Activated naive CD8-positive, alpha-beta T cell treated with anti-CD3 and anti-CD28 coated beads, Interleukin-2, amount 50 U/mL, for 24 hours (primary cell): ENCODE measurements at places on chromosomes 7 and 10.

DNA sequence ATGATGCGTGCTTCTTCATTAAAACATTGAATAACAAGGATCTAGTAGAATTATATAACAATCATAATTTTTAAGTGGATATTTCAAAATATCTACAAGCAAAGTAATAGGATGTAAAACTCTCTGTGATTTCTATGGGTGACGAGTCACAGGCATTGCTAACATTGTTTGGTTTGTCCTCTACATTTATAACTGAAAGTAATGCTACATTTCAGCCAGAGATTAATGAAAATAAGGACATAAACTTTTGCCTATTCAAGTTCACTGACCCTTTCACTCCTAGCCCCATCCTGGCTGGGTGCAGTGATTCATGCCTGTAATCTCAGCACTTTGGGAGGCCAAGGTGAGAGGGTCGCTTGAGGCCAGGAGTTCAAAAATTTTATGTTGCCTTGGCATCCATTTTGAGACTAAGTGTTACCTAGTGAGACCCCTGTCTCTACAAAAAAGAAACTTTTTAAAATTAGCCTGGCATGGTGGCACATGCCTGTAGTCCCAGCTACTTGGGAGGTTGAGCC is 38.4 kb upstream of the HSPA12A start:
- no peak for DNase-seq

DNA sequence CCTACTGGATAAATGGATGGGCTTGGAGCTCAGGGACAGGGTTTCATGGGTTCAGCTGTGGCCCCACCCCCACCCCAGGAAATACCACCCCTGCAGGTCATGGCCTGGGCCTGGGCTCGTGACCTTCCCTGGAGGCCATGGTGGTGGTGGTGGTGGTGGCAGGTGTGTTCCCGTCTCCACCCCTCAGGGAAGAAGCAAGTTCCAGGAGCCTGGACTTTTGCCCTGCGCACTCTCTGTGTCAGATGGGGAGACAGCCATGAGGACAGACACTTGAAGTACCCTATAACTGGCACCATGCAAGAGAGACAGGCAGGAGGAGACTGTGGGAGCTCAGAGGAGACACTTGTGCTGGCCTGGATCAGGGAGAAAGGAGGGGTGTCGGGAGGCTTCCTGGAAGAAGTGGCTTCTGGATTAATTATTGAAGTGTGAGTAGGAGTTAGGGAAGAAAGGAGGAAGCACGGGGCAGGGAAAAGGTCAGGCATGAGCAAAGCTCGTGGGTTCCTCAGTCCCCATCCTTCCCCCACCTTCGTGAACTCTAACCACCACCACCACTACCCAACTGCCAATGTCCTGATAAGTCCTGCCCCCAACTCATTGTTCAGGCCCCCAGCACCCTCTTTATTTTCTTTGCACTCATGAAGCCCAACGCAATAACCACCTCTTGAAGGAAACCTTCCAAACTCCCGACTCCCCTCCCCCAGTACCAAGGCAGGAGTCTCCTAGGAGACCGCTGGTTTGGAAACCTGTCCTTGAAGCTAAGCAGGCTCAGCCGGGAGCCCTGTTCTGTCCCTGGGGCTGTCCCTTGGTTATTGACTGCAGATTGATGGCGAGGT is 8.9 kb downstream of the SH2B2 start:
- DNase-seq, result no peak

GRCh38 chr10:101649525-101650085 is 45.4 kb downstream of the FBXW4 start:
- DNase-seq, result no peak

DNA sequence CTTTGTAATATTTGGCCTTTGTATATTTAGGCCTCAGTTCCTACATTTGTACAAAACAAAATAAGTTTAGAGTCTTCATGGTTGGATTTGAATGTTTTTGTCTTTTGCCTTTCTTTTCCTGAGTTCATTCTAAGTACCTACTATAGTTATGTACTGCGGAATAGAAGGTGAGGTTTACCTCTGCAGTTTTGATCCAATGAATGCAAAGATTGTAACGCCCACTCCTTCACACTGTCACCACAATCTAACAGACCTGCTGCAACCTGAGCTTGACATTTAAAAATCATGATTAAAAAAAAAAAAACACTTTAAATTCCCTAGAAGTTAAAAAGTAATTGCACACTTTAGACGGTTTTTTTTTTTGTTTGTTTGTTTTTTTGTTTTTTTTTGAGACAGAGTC is 145.0 kb downstream of the CALCR start:
- no peak for DNase-seq

DNA sequence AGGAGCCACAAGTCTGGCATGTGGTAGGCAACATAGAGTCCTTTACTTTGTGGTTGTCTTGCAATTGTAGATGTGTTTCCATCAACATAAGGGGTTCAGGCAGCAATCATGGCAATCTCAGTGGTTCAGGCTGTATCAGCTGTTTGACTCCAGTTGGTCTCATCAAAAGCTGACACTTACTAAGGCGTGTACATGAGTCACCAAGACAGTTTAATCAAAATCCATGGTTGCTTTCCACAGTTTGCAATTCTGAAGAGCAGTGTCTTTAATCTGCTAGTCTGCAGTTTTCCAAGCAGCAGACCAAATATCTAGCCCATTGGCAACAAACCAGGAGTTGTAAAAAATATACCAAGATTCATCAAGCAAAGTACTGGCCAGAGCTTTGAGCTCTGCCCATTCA is 210.2 kb downstream of the MDFIC start:
- no peak for DNase-seq

- no peak for DNase-seq
These were observed 33.4 kb upstream of the NRBF2 start for GRCh38 chr10:63099734-63100133.

GRCh38 chr7:126589068-126589684 is 663.6 kb downstream of the GRM8 start:
- no peak for DNase-seq

GRCh38 chr10:107303203-107303602 is 138.7 kb upstream of the SORCS1 start:
- no peak for DNase-seq

- no peak for DNase-seq
These were observed 18.3 kb upstream of the ST8SIA6 start for GRCh38 chr10:17472481-17473227.

DNA sequence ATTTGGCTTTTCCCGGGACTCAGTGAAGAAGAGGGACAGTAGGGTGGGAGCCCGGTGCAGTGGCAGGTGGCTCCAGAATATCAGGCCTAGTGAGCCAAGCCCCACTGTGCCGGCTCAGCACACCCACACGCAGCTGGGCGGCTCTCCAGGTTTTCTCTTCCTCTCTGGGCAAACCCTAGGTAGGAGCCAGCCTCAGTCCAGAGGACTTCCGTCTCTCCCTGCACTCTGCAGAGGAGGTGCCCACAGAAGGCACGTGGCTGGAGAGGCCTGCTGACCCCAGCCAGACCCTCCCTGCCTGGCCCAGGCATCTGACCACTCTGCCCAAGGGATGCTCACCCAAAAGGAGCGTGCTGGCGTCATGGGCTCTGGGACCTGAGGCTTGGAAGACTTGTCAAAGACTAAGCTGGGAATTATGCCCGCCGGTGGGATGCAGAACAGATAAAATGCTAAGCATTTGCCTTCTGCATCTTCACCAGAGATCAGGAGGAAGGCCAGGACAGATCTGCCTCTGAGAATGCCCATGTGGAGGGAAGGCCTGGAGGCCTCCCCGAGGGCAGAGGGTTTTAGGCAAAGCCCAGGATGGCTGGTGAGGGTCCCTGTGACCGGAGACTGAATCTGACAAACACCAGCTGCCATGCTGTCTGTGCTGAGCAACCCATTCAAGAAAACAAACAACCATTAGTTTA is 40.2 kb downstream of the TCERG1L start:
- no peak for DNase-seq

- DNase-seq, result peak; percentile 65
These were observed 13.7 kb upstream of the KBTBD2 start for GRCh38 chr7:32905175-32905662.

DNA sequence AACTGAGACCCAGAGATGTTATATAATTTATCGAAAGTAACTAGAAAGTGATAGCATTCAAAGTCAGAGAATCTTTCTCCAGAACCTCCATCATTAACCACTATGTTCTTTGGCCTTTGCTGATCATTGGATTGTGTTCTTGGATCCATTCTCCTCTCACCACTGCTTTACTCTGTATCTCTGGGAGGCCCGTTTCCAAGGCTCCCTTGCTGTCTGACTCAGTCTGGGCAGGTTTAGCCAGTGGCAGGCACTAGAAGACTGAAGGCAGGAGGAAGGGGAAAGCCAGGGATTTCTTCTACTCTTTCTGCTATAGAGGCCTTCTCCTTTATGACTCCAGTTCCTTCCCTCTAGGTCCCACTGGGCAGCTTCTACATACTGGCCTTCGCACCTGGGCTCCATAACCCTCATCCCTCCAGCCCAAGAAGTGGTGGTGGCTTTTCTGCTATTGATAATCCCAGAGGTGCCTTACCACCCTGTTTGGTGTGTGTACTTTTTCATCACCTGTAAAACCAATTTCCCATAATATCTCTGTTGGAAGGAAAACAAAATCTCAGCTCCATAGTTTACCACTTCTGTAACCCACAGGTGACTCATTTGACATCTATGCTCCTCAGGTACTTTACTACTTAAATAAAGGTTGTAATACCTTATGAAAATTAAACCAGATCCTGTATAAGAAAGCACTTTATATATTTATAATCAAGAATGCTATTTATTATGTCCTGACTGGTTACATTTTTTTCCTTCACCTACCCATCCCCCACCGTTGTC is 36.0 kb downstream of the BCAP29 start:
- no peak for DNase-seq

GRCh38 chr10:77236700-77237099 is 400.9 kb downstream of the KCNMA1 start:
- no peak for DNase-seq

- DNase-seq, result no peak
These were observed 227.2 kb downstream of the CCDC3 start for GRCh38 chr10:12774204-12774894.

DNA sequence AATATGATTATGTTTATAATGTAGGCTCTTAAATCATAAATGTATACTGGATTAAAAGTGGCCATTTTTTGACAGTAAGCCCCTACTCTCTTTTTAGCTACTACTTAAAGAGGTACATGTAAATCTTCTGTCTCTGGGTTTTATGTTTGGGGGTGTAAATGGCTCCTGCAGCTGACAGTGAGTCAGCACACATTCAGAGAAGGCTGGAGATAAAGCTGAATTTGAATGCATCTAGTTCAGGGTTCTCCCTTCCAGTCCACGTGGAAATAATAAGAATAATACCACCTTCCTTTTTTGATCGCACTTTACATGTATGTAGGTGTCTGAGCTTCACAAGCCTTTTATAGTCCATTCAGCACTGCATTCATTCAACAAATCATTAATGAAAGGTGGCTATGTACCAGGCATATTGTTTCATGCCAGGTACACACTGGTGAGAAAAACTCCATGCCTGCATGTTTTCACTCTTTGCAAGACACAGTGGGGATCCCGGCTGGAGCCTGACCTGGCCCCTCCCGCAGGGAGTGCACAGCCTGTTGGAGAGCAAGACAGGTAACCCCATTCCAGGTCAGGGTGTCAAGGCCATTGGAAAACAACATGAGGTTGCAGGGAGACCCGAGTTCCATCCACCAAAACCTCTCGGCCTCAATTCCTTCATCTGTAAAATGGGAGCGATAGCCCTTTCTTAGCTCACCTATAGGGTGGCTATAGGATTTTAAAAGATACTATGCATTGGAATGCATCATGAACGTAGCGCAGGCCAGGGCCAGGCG is 107.5 kb upstream of the ANLN start:
- no peak for DNase-seq

- DNase-seq, result no peak
These were observed 21.5 kb downstream of the C10orf53 start for GRCh38 chr10:49700997-49701396.

DNA sequence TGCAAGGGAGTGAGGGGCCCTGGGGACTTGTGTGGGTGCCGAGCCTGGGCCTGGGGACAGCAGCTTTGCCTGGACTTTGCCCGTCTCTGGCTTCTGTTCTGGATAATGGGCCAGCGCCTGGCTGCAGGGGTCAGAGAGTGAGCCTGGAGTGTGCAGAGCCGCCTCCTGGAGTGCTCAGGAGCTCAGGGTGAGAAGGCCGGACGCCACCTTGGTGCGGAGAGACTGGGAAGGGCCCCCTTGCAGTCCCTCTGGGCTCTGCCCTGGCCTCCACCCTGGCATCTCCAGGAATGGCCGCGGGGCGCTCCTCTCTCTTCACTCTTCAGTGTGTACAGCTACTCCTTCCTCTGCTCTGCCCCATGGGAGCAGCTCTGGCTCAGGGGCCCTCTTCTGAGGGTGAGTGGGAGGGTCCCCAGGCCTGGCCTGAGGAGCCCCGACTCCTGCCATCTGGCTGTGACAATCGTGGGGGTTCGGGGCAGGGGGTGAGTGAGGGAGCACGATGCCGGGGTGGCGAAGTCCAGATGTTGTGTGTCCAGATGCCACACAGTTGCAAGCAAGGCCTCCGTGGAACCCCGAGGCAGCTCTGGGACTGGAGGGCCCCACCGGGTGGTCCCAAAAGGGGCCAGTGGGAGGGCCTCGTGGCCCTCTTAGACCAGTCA is 187.1 kb downstream of the DNAJB6 start:
- no peak for DNase-seq

DNA sequence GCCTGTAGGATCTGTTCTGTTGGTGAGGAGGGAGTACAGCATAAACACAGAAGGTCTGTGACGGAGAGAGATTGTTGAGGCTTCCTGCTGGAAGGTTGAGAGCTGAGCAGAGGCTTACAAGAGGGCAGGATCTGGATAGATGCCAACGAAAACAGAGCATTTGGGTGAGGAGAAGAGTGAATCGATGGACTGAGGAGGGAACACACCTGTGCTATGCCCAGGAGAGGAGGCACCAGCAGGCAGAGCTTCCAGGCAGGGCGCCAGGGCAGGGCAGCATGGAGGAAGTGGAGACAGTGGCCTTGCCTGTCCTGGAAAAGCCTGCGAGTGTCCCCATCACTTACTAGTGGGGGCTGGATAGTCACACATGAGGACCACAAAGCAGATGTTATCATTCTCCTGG is 282.9 kb downstream of the PAXIP1 start:
- DNase-seq, result no peak

DNA sequence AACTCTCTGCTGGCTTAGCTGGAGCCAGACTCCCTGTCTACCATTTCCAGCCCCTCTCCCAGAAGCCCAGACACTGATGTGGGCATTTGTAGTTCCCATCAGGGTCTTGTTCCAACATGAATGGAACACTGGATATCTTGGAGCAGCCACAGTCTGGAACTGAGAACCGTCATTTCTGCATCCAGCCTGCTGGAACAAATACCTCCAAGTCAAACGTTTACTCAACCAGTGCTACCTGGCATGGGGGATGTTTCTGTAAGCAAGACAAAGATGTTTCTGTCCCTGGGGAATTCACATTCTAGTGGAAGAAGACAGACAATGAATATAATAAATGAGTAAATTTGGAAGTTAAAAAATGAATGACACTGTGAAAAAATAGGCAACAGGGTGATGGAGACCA is 70.8 kb upstream of the ZNF438 start:
- no peak for DNase-seq

GRCh38 chr10:86368987-86369386 is 2.4 kb upstream of the GRID1 start:
- no peak for DNase-seq

DNA sequence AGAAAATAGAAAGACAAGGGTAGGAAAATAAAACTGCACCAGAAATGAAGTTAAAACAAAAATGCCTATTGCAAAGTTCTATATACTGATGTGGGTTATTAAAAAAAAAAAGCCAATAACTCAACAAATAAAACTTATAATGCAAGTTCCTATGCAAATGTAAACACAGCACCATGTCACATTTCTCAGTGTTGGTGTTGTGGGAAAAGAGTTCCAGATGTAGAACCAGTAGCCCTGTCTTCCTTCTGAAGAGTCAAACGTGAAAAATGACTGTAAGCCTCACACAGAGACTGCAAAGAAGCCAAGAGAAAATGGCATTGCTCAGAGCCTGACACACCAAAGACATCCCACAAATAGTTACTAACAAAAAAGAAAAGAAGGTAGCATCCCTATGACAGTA is 10.1 kb downstream of the PON2 start:
- no peak for DNase-seq
